CD4-positive, alpha-beta T cell treated with Interleukin-17A for 4 hours (primary cell): ENCODE measurements at places on chromosomes 7 and 10.

- no peak for DNase-seq
Observed at GRCh38 chr7:90563286-90563685, 32.8 kb upstream of the CDK14 start.

DNA sequence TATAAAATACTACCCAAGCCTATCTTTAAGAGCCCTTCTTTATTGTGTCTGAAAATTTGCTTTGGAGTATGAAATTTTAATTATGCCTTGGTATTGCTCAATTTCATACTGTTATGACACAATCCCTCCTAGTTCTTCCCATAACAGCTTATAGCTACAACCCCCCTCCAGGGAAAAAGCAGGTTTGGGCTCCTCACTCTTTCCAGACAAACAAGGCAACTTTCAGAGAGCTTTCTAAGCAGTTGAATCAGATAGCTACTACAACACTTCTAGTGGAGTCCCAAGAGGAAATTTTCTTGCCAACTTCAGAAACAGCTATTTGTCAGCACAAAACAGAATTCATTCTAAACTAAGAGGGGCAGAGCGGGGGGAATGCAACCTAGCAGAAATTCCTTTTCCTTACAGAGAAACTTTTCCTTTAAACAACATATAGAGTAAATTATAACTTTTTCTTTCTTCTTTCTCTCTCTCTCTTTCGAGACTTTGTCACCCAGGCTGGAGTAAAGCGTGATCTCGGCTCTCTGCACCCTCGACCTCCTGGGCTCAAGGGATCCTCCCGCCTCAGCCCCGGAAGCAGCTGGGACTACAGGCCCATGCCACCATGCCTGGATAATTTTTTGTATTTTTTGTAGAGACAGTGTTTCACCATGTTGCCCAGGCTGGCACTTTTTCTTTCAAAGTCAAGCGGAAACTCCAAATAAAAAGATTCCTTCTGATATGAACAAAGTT, 26.0 kb upstream of the JMJD1C start:
- DNase-seq: no peak

DNA sequence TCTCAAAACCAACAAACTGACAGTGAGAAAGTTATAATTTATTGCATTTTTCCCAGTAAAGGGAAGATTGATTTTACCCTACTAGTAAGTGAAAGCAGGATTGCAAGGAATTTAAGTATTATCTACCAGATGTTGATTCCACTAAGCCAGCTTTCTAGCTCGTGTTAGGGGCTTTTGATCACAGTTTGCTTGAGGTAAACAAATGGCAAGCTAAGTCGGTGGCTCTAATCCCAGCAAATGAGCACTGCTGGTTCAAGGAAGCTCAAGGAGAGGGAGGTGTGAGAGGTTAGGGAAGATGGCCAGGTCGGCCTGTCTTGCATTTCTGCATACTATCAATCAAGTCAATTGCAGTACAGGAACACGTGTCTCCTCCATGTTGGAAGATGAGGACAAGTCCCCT, 448.7 kb upstream of the POM121L12 start:
- DNase-seq: no peak

- DNase-seq: no peak
Observed at GRCh38 chr10:84158550-84158949, 15.1 kb upstream of the GPR15LG start.

- no peak for DNase-seq
Observed at GRCh38 chr10:103895411-103896186, 22.4 kb downstream of the STN1 start.

DNA sequence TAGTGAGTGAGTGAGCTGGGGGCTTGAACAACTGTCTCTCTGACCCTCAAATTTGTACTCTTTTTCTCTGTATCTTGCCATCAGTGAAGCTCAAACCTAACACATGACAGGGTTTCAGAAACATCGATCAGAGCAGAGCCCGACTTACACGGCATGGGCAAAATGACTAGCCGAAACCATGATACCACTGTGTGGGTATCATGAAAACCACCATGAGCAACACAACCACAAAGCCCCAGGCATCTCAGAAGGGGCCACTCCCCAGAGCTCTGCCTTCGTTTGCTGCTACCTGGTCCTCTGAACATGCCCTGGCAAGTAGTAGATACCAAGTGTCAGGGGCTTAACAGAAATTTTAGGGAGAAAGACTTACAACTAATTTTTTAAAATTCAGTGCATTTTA, 308.5 kb downstream of the WDR11 start:
- DNase-seq: no peak

DNA sequence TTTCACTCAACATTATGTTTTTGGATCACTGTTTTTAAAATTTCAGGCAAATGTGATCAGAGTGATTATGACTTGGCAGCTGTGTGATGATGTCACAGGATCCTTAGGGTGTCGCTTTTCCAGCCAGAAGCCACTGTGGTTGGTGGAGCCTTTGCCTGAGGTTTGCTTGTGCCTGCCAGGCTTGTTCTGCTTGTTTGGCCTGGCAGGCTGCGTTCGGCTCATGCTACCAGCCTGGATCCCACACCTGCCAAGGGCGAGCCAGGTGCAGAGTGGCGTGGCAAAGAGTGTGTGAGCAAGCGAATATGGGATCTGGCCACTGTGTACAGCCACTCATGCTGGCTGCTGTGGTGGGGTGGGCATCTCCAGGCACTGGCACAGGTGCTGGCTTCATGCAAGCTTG, 55.7 kb downstream of the ADK start:
- DNase-seq: no peak

DNA sequence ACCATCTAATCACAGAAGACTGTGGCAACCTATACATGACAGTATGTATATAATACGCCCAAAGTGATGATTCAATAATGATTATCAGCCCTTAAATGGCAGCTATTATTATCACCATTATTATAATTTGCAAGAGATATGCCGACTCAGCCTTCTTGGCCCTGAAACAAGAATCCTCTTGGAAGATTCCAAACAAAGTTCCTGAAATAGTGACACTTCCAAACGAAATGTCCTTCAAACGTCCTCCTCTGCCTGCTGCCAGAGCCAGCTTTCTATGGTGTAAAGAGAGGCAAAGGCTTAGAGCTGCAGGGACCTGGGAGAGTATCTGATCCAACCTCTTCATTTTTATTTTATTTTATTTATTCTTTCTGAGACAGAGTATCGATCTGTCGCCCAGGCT, 36.0 kb downstream of the NRAP start:
- DNase-seq: no peak

DNA sequence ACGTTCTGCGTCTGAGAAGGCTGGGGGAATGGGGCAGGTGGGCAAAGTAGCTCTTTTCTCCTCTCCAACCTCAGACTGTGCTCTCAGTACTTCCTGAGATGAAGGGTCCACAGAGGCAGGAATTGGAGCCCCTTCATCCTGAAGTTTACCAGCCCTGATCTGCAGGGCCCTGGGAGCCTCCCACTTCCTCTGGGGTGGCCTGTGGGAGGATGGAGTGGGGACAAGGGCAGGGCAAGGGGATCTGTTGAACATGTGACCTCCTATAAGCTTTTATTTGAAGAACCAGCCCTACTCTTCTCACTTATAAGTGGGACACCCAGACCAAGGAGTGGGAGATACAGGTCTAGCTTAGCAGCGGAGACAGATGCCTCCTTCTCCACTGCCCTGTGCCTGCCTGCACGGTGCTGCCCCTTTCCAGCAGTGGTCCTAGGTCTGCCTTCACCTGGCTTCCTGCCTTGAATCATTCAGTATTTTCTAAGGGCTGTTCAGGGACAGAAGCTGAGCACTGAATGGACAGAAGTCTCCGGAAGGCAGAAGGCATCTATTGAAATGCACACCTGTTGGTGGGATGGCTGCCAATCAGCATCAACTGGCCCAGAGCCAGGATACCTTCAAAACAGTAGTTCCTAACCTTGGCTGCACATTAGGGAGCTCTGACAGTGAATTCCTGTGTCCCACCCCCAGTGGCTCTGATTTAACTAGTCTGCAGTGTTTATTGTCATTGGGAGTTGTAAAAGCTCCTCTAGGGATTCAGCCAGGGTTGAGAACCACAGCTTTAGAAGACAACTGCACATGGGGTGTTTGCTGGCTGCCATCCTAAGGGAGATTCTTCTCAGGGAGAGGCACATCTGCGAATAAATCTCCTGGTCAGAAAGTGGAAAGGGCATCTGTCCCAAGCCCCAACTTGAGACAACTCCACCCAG, 2.7 kb upstream of the ARHGAP22 start:
- DNase-seq: no peak

GRCh38 chr7:91846436-91846835, 34.1 kb downstream of the MTERF1 start:
- DNase-seq: no peak

GRCh38 chr10:109886781-109887140, 36.5 kb downstream of the XPNPEP1 start:
- DNase-seq: no peak

DNA sequence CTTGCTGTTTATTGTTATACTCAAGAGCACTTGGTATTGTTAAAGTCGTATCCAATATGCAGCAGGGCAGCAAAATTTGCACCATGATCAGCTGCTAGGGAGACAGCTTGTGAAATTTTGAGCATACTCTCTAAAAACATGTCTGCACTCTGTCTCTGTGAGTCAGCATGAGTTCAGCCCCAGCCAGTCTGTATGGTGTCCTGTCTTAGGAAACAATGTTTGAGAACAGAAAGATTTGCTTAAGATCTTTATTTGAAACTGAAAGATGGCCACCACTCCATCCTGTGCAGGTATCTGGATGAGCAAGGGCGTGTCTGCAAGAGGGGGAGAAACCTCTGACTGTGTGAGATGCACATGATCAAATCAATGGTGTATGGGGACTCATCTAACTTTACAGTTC, 97.1 kb downstream of the GNAI1 start:
- no peak for DNase-seq

- no peak for DNase-seq
Observed at GRCh38 chr7:2175091-2175490, 57.7 kb downstream of the MAD1L1 start.
